ENCODE measurements at places on chromosomes 7 and 10.

DNA sequence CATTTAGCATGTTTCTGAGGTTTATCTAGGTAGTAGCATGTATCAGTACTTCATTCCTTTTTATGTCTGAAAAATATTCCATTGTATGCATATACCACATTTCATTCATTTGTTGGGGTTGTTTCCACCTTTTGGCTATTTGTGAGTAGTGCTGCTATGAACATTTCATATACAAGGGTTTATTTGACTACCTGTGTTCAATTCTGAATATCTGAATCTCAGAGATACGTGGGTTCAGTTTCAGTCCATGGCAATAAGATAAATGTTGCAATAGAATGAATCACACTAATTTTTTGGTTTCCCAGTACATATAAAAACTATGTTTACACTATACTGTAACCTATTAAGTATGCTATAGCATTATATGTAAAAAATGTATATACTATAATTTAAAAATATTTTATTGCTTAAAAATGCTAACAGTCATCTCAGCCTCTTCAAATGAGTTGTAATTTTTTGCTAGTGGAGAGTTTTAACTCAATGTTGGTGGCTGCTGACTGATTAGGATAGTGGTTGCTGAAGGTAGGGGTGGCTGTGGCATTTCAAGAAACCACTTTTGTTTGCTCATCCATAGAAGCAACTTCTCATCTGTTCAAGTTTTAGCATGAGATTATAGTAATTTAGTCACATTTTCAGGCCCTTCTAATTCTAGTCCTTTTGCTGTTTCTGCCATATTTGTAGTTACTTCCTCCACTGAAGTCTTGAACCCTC lies 13.9 kb downstream of the PLEKHA1 start:
- no peak for DNase-seq

DNA sequence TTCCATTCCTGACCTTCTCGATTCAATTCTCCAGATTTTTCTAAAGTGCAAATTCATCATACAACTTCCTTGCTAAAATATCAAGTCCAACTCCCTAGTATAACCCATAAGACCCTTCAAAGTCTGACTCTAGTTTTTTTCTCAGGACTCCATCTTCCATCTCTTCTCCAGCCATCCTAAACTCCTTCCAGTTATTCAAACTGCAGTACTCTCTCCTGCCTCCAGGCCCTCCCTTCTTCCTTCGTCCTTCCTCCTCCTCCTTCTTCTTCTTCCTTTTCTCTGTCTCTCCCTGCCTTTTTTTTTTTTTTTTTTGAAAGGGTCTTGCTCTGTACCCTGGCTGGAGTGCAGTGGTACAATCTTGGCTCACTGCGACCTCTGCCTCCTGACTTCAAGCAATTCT lies 111.9 kb downstream of the RELN start:
- DNase-seq, result no peak

DNA sequence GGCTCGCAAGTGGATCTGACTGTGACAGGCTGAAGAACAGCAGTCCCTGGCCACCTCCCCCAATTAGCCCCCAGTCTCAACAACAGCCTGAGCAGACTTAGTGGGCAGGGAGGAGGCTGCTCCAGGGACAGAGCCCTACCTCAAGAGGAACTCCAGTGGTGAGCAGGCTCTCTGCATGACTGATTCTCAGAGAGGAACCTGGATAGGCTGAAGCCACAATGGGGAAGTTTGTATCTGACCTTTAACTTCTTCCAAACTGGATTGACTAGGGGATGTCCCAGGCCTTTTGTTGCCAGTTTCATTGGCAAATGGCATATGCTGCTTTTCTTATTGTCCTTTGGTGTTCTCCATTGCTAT lies 93.0 kb downstream of the ARHGAP22 start:
- peak; percentile 16 for DNase-seq

DNA sequence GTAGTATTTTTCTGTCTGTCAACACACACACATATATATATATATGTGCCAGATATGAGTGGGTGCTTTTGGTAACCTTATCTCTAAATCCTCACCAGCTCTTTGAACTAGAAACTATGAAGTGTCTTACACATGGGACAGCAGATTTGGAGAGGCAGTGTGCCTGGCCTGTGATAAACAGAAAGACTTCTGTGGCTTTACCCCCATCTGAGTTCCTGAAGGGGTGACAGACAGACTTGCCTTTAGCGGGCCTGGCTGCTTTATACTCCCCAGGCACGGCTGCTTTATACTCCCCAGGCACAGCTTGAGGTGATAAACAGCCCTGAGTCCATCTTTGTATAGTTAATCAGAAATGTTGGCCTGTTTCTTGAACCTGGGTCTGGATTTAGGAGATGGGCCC lies 5.6 kb downstream of the BAG3 start:
- no peak for DNase-seq

GRCh38 chr7:14752301-14752700 lies 150.2 kb downstream of the DGKB start:
- DNase-seq, result no peak

DNA sequence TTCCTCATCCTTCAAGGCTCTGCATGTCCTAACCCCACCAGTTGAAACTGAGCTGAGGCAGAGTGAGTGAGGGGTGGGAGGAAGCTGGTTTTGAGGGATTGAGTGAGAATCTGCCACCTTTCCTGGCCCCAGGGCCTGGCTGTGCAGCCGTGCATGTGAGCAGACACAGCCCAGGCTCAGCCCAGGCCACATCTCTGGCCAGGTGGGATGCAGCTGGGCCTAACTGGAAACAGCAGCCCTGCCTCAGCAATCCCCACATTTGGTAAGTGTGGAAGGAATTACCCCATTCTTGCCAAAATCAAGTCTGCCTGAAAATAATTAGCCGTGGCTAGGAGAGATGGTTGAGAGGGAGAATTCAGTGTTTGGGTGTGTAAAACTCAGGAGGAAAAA lies 116.6 kb downstream of the NEURL1 start:
- no peak for DNase-seq

GRCh38 chr7:20199015-20199737 lies 18.0 kb downstream of the MACC1 start:
- peak; percentile 74 for DNase-seq

- no peak for DNase-seq
These were observed 397.8 kb downstream of the EXOC4 start for GRCh38 chr7:133650487-133651300.
